AG10803 (cell line): ENCODE measurements at places on chromosomes 13 and 19.
A peak's percentile ranks its signal among the peaks of the same experiment; 100 is the strongest.

DNA sequence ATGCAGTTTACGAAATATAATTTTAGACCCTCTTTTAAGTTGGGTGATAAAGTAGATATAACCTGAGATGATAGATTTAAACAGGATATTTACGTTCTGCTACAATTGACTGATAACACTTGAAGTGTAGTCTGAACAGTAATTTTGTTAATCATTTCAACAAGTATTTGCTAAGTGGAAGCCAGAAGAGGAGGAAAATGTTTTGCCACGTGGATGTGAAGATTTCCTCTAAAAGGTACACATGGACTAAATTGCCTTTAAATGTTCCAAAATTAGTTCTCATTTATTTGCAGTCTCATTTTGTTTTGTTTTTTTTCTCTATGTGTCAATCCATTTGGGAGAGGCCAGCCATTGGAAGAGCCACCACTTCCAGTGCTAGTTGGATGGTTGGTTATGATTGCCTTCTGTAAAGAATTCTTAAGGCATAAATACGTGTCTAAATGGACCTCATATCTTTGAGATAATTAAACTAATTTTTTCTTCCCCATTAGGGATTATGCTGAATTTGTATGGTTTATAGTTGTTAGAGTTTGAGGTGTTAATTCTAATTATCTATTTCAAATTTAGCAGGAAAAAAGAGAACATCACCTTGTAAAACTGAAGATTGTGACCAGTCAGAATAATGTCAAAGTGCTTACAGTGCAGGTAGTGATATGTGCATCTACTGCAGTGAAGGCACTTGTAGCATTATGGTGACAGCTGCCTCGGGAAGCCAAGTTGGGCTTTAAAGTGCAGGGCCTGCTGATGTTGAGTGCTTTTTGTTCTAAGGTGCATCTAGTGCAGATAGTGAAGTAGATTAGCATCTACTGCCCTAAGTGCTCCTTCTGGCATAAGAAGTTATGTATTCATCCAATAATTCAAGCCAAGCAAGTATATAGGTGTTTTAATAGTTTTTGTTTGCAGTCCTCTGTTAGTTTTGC lies 2.8 kb downstream of the MIR17HG start:
- no peak for DNase-seq

- no peak for DNase-seq
Measured at GRCh38 chr19:9151367-9151766, 11.2 kb downstream of the ZNF317 start.

DNA sequence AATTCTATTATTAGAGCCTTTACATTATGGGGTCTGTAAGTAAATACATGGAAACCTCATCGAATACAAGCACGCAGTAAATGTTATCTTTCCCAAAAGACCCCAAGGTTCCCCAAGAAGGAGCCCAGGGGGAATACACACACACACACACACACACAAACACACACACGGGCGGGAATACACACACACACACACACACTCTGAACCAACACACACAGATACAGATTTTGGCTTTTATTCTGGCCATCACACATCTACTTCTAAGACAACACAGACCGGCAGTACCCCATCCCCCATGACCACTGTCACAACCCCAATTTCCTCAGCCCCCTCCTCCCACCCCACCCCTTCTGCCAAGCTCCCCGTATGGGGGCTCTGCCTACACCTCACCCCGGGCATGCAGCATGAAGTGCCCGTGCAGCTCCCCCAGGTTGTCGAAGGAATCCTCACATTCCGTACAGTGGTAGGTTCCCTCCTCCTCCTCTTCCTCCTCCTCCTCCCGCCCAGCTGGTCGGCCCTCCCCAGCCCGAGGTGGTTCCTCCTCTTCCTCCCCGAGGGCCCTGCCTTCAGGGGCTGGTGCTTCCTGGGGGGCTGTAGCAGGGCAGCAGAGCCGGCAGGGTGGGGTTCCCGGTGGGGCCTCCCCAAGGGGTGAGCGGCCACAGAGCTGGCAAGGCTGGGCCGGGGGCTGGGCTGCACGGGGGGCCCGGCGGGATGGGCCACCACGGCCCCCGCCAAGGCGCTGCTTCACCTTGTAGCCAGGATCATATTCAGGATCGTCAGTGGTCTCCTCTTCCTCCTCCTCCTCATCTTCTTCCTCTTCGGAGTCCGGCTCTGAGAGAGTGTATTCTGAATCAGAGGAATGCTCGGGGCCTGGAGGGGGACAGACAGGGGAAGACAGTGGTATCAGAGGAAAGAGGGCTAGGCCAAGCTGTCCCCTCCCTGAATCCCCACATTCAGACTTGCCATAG lies 4.4 kb upstream of the SRRM5 start:
- DNase-seq = no peak

GRCh38 chr13:50236898-50237318 lies 221.7 kb downstream of the KCNRG start:
- no peak for DNase-seq

DNA sequence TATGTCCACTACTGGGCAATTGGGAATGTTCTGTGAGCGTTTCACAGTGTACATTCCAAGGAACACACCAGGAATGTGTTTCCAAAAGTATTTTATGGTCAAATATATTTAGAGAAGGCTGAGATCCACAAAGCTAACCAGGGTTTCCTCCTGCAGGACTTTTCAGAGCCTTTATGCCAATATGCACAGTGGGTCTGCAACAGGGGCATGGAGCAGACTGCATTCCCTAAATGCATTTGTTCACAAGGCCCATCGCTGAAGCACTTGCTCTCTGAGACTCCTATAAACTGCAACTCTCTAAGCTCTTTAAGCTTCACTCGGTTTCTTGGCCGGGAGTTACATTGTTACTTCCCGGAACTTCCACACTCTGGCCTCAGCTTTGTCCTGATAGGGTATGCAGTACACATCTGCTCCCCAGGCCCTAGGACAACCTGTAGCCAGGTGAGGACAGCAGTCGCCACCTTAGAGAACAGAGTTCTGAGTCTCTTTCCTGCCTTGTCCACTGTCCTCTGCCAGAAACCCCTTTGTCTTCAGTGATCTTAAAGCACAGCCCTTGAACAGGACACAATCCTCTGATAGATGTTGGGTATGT lies 33.5 kb downstream of the FBN3 start:
- no peak for DNase-seq

GRCh38 chr19:6127716-6128335 lies 7.6 kb upstream of the ACSBG2 start:
- peak; percentile 60 for DNase-seq

DNA sequence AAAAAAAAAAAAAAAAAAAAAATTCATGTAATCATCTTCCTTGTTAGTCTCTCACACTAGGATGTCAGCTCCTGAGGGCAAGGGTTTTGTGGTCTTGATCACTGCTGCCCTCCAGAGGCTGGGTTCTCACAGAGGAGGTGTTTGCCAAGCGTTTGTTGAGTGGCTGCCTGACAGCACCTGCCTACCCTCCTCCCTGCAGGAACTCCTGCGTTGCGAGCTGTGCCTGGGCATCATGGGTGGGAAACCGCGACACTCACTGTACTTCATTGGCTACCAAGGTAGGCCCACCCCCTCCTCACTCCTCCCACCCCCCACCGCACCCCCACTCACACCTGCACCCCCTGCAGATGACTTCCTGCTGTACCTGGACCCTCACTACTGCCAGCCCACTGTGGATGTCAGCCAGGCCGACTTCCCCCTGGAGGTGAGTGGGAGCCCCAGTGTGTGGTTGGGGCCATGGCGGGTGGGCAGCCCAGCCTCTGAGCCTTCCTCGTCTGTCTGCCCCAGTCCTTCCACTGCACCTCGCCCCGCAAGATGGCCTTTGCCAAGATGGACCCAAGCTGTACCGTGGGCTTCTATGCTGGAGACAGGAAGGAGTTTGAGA lies 8.1 kb downstream of the ATG4D start:
- peak; percentile 41 for DNase-seq

DNA sequence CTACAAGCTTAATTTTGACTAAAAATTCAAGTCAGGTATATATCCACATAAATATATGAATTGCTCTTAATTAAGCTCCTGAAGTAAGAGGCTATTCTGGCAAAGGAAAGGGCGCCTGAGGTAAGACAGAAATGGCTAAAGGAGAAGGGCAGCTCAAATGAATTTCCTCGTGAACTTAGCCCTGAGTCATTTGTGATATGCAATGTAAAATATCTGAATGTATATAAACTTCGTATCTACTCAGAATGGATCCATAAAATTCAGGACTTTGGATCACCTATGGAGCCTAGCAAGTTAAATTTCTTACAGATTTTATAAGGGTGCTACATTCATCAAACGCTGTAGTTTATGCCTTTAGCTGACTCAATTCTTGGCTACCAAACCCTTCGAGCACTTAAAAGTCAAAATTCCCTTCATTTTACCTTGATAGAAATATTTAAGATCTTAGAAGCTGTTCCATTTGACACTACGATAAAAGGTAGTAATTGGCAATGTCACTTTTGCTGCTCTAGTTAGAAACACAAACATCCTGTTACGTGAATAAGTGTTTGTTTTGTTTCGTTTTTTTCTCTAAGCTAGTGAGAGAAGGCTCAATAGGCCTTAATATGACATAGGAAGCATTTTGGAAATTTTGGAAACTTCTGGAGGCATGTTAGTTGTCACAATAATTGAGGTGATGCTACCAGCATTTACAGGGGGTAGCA lies 69.2 kb downstream of the DIAPH3 start:
- no peak for DNase-seq

DNA sequence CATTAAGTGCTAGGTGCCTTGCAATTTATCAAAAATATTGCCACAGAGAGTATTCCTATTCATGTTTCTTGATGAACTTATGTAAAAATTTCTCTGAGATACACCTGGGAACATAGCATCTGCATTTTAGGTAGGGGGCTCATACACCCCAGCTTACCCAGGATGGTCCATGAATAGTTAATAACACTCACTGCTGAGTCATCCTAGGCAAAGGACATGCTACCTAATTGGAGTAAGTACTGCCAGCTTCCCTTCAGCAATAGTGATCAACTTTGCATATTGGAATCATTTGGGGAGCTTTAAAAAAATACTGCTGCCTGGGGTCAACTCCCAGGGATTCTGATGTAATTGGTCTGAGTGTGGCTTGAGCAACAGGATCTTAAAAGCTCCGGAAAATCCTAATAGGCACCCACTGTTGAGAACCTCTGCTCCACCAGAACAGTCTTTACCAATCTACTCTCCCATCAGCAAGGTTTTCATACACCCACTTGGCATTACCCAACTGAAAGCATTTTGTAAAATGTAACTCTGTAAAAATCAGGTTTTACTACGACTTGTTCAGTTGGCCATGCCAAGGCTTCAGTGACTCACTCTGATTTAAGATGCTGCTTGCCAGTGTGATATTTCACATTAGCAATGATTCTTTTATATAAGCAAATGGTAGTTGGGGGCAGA lies 67.2 kb upstream of the FNDC3A start:
- peak; percentile 25 for DNase-seq

GRCh38 chr19:2523630-2524311 lies 47.8 kb downstream of the GADD45B start:
- peak; percentile 83 for DNase-seq

- no peak for DNase-seq
Measured at GRCh38 chr13:51235186-51235585, 13.0 kb downstream of the FAM124A start.
